CD4-positive, alpha-beta T cell treated with Interleukin-21 for 1 hour (primary cell): ENCODE measurements at places on chromosomes 6 and 20.

- DNase-seq = no peak
Measured at GRCh38 chr6:151087861-151088598, 151.7 kb upstream of the AKAP12 start.

GRCh38 chr6:110514818-110515217 lies 38.4 kb upstream of the SLC22A16 start:
- DNase-seq = no peak

- no peak for DNase-seq
Measured at GRCh38 chr6:15512126-15512525, 150.7 kb downstream of the DTNBP1 start.

GRCh38 chr20:23658989-23659609 lies 21.3 kb upstream of the CST3 start:
- DNase-seq = no peak

- DNase-seq = no peak
Measured at GRCh38 chr6:62371453-62372210, 85.6 kb upstream of the KHDRBS2 start.

DNA sequence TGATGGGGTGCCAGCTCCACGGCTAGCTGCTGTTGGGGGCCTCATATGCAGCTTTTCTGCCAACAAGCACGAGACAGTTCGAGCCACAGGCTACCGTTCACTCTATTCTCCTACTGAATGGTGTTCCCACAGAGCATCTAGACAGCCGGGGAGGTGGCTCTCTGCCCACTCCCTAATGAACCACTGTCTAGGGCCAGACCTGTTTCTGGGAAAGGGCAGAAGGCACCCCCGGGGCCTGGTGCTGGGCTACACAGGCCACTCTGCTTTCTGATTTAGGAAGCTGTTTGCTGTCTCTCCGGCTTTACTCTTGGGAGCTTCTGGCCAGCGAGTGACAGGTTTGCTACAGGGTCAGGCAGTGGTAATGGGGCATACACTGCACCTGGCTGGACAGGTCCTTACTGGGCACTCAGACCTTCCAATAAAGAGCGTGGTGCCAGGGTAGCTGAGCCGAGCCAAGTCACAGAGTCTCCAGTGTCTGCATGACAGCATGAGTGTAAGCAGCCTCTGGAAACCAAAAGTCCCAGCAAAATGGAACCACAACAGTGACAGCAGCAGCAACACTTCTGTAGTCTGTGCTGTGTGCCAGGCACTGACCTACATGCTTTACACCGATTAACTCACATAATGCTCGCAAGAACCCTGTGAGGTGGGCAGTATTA lies 8.4 kb downstream of the CCDC167 start:
- no peak for DNase-seq

- DNase-seq = no peak
Measured at GRCh38 chr6:84618046-84618752, 146.2 kb downstream of the TBX18 start.

DNA sequence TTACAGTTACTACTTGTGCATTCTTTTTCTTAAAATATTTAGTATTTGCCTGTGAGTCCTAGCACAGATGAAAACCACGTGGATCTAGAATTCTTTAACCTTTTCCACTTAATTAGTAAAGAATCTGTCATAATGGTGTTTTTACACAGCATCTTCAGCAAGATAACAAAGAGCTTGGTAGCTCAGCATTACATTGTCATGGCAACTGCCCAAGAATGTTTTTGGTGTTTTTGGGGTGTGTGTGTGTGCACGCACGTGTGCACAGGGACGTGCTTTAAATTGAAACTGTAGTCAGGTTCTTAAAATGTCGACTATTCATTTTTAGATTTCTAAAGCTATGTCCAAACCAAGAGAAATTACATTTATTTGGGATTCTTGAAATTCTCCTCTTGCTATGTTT lies 108.0 kb downstream of the FIG4 start:
- DNase-seq = no peak

DNA sequence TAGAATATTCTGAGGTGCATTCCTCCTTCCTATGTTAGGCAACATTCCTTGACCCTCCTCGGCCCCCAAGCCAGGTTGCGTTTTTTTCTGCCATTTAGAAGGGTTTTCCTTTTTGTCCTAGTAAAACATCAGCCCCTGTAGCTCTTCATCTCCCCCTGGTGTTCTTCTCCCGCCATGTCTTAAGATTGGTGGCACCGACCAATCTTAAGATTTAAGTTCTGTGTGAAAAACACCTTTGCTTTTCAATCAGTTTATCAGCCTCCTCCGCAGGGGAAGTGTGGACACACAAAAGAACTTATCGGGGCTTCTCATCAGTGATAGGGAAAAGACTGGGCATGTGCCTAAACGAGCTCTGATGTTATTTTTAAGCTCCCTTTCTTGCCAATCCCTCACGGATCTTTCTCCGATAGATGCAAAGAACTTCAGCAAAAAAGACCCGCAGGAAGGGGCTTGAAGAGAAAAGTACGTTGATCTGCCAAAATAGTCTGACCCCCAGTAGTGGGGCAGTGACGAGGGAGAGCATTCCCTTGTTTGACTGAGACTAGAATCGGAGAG lies 719 bp upstream of the EDN1 start:
- peak; percentile 41 for DNase-seq

DNA sequence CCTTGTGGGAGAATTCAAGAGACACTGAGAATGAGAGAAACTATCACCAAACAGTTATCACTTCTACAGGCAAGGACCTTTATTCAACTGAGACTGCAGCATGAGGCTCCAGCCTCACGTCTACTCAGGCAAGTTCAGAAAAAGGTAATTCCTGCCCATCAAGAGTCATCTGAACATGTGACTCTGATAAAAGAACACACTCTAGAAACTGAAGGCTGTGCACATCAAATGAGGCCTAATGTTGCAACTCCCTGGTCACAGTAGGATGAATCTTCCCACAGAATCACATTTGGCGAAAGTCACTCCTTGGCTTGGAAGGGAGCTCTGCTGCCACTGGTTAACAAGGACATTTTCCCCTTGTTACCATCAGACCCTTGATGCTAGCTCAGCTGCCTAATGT lies 71.2 kb upstream of the EMILIN3 start:
- DNase-seq = no peak

- no peak for DNase-seq
Measured at GRCh38 chr20:19079536-19080299, 132.7 kb upstream of the SLC24A3 start.

- DNase-seq = no peak
Measured at GRCh38 chr6:166553563-166554271, 32.8 kb downstream of the RAMACL start.

GRCh38 chr6:125480571-125480970 lies 178.8 kb upstream of the HDDC2 start:
- DNase-seq = no peak

DNA sequence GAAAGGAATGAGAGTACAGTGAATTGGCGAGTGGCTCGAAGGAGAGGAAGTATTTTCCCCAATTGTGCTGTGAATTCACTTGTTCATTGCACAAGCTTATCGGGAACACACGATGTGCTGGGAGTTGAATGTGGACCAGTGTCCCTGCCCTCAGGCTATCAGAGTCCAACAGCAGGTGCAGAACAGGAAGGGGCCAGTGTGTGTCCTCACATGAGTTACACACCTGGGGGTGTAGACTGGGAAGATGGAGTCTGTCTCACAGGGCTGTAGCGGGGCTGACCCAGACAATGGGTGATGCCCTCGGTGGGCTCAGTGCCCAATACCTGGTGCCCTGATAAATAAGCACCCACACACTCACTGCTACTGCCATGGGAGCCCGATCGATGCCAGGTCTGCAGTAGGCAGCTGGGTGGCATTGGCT lies 14.4 kb downstream of the DUSP22 start:
- DNase-seq = no peak

DNA sequence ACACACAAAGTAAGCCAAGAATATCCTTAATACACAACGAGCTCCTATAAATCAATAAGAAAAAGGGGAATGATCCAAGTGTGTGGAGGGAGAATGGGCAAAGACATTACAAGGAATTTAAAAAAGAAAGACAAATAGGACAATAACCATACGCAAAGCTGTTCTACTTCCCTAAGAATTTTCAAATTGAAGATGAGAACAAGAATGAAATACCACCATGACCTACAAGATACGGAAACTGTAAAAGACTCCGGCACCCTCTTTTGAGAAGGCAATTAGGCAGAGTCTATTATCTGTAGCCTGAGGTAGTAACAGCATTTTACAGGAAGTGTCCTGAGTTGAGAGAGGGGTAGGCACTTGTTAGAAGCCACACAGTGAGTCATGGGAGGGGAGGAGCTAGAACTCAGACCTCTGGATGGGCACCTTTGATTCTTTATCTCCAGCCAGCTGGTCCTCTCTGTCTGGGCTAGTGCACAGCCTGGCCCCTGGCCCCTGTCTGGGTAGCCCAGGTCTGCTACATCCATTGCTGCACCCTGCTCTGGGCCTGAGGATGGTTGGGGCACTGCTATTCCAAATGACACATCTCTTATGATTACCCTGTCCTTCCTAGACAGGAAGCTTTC lies 15.3 kb downstream of the RSPO4 start:
- DNase-seq = no peak

- DNase-seq = peak; percentile 60
Measured at GRCh38 chr6:135675862-135676261, 175.6 kb upstream of the PDE7B start.

DNA sequence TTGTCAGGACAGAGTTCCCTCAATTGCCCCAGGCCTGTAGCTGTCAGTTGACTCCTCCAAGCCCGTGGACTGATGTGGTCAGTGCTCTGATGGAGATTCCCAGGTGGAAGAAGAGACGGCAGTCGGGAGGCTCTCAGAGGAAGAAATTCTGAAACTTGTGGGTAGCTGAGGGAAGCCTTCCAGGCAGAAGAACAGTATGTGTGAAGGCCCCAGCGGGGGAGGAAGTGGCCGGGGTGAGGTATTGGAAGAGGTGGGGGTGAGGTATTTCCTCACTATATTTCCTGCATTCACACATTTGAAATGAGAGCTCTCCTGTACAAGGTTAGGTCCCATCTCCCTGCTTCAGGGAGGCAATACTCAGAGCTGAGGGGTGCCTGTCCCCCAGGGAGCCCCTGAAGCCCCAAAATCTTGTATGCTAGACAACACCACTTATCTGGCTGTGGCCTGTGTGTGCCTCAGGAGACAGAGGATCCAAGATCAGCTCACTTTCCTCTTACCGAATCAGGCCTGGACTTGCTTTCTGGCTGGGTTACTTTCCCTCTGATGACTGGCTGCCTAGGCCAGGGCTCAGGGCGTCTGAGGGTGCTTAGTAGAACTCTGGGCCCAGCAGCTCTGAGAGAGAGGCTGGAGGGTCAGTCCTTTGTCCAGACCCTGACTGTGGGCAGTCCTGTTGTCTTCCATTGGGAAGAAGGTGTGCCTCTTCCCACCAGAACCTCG lies 49.3 kb upstream of the MYL9 start:
- DNase-seq = peak; percentile 64

DNA sequence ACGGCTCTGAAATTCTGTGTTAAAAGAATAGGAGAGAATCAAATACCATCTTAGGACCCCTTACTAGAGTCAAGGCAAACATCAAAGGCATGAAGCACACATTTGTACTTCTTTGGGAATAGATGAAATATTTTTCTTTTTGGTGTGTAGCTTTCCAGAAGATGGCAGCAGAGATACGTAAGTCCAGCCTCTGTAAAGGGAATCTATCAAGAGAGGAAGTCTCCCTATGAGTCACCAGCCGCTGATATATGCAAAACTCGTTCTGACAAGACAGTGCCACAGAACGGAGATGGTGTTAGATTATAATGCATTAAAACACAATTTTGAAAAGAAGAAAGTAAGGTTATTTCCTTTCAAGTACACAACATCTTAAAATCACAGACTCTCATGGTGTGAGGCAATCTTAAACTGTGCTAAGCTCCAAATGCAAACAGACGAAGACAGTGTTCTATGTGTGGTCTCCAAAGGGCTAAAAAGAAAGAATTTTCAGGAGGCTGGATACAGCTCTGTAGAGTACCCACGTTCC lies 120.0 kb upstream of the AGPAT4 start:
- DNase-seq = peak; percentile 78

- DNase-seq = no peak
Measured at GRCh38 chr20:7308163-7308562, 540.7 kb downstream of the BMP2 start.

- DNase-seq = no peak
Measured at GRCh38 chr6:32397252-32397920, 9.6 kb downstream of the BTNL2 start.

GRCh38 chr6:101458826-101459225 lies 65.3 kb downstream of the GRIK2 start:
- no peak for DNase-seq

GRCh38 chr6:54106727-54107126 lies 4.5 kb upstream of the MLIP start:
- DNase-seq = no peak

- no peak for DNase-seq
Measured at GRCh38 chr6:11919771-11920440, 92.2 kb upstream of the HIVEP1 start.

GRCh38 chr20:23142162-23143050 lies 56.3 kb upstream of the CD93 start:
- no peak for DNase-seq

DNA sequence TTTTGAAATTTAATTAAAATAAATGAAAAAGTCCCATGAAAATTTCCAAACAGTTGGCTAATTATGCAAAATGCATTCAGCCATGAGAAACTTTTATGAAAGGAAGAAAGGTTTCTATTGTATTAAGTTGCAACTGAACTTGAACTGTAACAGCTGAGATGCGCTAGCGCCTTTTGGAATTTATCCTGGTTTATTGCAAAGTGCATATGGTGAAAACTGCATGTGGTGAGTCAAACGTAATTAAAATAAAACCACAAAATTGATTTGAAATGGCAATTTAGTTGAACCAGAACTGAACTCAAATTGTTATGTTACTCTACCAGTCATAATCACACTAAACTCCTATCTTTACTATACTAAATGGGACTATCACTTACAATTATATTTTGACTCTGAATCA lies 46.4 kb upstream of the COL21A1 start:
- DNase-seq = no peak

- DNase-seq = peak; percentile 50
Measured at GRCh38 chr6:144305985-144306384, 20.9 kb downstream of the UTRN start.

- DNase-seq = no peak
Measured at GRCh38 chr6:137473598-137473997, 20.6 kb downstream of the OLIG3 start.

GRCh38 chr20:41359541-41360011 lies 7.0 kb downstream of the EMILIN3 start:
- DNase-seq = no peak

DNA sequence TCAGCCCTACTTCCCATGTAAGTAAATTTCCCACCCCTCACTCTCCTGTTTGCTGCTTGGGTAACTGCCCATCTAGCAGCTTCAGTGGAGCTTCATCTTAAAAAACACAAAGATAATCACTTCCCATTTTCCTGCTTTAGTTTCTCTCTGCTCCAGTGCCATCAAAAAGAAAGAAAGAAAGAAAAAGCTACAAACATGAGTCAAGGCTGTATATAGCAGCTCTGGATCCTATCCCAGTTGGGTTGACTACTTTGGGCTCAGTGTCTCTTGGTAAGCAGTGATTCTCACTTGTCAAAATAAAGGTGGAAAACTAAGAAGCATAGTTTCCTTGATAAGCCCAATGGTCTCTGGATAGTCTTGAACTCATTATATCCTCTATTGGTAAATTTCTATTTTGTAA lies 48.7 kb upstream of the SRPK1 start:
- no peak for DNase-seq

- no peak for DNase-seq
Measured at GRCh38 chr6:155080881-155081845, 86.0 kb downstream of the TIAM2 start.

GRCh38 chr6:46221222-46221793 lies 50.5 kb upstream of the ENPP5 start:
- DNase-seq = peak; percentile 33
